ENCODE measurements at places on chromosomes 7 and 10.
A peak's percentile ranks its signal among the peaks of the same experiment; 100 is the strongest.

DNA sequence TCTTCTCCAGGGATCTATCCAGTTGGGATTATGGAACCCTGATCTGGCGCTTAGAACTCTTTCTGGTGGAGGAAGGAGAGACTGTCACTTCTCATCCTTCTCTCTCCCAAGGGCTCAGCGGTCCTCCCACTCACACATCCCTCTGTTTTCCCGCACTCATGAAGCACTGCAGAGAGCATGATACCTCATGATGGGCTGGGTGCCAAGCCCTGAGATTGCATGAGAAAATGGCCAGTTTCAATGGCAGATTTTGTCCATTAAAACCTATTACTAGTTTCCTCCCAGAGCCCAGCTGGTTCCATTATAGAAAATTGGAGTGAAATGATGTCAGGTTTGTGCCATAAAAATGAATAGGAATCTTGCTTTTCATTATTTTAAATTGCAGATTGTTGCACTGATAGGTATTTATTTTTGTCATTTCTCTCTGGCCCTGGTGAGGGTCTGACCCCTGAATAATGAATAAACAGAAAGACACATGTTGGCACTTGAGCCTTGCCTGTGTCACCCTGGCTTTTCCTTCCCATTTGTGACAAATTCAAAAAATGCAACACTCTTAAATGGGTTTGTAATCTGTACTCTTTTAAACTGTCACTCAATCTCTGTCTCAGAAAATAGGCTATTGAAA, 1151.1 kb downstream of the TYW1 start:
- DNase-seq: peak; percentile 15

DNA sequence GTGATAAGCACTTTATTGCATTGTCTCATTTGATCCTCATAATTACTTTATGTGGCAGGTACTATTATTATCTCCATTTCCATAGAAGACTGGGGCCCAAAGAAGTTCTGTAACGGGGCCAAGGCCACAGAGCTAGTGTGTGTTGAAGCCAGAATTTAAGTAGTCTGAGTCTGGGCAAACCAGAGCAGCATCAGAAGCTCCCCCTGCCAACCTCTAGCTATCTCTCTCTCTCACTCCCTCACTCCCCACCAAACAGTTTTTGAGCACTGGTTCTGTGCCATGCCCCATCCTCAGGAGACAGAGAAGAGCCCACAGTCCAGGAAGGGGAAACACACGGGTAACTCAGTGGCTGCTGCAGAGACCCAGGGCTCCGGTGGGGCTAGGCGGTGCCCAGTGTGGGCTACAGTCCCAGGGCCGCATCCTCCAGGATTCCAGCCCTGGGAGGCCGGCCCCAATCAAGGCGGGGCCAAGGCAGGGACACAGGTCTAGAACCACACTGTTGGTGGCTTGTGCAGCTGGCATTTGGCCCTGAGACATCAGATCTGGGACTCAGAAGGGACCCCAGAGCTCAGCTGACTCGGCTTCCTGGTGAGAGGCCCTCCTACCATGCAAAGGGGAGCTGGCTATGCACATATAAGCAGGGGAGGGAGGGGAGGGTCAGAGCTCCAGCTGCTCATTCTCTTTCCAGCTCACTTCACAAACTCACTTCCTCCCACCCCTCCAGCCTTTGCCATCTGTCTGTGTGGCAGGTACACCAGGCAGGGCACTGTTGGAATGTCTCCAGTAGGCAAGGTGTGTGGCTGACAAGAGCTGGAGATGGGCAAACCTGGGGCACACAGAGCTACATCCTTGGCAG, 34.4 kb downstream of the COL13A1 start:
- DNase-seq: no peak

- no peak for DNase-seq
Observed at GRCh38 chr7:12583922-12584321, 13.4 kb downstream of the SCIN start.

DNA sequence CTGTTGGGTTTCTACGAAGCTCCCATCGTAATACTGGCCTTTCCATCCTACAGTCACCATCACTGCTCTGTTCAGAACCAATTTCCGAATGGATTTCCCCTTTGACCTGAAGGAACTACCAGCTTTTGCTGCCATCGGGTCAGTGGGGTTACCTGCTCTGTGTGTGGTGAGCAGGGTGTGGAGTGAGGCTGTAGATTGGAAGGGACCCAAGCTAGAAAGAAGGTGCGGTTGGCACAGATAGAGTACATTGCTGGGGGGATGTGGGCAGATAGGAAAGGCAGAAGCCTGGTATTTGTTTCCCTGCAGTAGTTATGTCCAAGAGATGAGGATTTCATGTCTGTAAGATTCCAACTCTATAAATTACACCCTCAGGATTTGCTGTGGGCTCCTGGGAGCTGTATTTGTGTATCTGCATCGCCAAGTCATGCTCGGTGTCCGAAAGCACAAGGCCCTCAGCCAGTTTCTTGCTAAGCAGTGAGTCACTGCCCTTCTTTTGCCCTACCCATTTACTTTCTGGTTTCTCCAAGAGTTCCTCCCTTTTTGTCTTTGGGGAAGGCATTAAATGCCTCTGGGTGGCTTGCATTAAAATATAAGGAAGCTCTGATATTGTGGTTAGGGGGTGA, 15.4 kb downstream of the CLCN1 start:
- DNase-seq: no peak

DNA sequence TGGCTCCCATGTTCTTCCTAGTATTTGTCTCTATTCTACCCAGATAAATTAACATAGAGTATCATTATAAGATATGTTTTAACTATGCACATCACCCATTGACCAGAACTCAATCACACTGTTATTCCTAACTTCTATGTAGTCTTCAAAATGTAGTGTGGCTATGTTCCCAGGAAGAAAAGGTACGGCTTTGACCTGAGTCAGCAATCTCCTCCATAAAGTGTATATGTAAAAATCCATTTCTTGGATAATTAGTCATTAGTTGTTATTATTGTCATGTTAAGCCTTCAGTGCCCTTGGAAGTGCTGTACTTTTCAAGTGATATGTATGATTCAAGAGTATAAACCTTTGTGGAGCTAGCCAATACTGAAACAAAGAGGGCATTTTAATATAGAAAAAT, 444.0 kb upstream of the ZWINT start:
- DNase-seq: no peak

- no peak for DNase-seq
Observed at GRCh38 chr7:130322615-130323014, 22.0 kb upstream of the CPA5 start.

- no peak for DNase-seq
Observed at GRCh38 chr7:19051767-19052375, 65.6 kb downstream of the TWIST1 start.

- DNase-seq: no peak
Observed at GRCh38 chr10:29874606-29875269, 184.6 kb downstream of the JCAD start.

DNA sequence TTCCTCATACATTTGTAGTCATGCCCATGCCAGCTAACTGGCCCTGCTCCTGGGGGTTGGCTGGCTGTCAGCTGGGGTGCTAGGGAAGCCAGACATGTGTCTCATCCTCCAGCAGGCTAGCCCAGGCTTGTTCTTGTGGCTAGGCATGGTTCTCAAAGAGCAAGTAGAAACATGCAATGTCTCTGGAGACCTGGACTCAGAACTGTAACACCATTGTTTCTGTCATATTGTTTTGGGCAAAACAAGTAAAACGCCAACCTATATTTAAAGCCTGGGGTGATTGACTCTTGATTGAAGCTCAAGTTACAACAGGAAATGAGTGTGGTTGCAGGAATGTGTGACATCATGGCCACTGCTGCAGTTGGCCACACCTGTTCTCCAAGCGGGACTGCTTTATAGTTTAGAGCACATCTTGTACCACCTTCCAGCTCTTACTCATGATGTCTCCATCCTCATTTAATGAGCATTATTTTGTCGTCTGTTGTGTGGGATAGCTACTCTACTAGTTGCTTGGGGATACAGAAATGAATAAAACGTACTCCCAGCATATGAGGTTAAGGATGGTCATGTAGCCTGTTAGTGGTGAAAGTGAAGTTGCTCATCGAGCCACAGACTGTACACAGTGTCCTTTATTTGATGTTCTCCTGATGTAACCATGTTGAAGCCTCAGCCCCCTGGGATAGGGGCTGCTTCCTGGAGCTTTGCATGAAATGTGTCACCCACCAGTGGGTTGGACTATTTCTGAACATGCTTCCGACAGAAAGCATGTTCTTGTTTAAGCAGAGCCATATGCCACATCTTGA, 168.4 kb downstream of the SORCS3 start:
- no peak for DNase-seq

- no peak for DNase-seq
Observed at GRCh38 chr7:55571511-55572377, 558 bp downstream of the VOPP1 start.

- DNase-seq: peak; percentile 26
Observed at GRCh38 chr10:118590334-118590733, 5.1 kb downstream of the PRLHR start.

- DNase-seq: no peak
Observed at GRCh38 chr10:50917486-50917885, 32.1 kb upstream of the A1CF start.

DNA sequence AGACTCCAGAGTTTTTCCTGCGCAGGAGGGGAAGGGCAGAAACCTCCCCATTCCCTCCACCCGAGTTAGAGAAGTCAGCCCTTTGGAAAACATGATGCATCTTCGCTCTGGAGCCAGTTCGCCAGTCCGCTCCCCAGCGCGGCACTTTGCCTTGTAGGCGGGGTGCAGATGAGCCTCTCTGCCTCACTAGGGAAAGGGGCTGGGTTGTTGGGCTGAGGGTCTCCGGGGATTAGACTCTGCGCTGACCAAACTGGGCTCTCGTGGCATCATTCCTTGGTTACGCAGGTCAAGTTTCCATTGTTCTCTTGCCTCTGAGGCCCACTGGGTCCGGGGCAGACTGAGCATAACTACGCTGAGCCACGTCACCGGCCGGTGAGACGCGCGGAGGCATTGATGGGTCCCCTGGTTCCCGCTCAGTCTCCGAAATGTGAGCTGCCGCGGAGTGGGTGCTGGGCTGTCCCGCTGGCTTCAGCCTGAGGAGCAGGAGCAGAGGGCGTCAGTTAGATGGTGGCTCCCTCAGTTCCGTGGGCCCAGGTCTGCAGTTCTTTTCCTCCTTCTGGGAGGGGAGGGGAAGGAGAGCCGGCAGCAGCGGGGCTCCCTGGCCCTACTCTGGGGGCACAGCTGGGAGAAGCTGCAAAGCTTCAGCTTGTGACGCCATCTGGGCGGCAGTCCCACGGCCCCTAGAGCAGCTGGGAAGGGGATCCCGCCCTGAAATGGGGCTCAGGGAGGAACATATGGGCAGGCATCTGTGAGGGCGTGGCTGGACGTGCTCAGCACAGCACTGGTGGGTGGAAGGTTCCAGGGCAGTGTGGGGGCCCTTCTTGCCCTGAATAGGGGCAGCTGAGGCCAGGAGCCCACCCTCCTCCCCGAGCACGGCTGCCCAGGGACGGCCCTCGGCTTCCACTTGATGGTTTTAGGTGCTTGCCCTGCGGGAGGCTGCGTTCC, 121.3 kb upstream of the BTBD16 start:
- DNase-seq: no peak

DNA sequence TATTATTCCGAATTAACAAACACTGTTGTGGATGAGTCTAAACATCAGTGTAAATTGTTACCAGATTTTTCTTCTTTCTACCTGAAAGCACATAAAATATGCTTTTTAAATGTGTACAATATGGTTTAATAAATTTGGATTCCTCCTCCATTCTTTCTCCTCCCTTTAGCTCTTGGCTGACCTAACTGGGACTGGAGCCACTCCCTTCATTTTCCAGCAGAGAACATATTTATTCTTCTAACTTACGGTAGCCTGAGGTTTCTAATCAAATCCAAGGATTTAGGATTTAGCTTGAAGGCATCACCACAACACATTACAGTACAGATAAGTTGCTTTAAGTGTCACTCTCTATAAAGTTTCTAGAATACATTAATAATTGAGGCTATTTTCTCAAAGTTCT, 88.2 kb upstream of the SEMA3C start:
- DNase-seq: no peak

DNA sequence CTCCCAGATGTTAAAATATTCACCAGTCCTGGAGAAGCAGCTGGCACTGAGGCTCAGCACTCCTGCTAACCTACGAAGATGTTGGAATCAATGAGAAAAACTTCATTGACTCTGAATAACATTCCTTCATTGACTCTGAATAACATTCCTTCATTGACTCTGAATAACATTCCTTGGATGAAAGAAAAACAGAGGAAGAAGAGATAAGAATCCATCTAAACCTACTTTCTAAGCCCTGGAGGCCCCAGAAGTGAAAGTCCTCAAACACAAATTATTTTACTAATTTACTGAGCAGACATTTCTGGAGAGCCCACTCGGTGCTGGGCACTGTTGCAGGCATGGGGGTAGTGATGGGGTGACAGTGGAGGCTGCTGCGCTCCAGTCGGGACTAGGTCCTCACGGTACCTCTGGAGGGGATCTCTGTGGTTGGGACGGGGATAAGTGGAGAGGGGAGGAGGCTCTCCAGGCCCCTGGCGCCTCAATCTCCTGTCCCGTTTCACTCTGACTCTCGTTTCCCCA, 254.1 kb downstream of the WDR37 start:
- no peak for DNase-seq

Measured in NCI-H187 (cell line).